ENCODE measurements at places on chromosomes 4 and X.

DNA sequence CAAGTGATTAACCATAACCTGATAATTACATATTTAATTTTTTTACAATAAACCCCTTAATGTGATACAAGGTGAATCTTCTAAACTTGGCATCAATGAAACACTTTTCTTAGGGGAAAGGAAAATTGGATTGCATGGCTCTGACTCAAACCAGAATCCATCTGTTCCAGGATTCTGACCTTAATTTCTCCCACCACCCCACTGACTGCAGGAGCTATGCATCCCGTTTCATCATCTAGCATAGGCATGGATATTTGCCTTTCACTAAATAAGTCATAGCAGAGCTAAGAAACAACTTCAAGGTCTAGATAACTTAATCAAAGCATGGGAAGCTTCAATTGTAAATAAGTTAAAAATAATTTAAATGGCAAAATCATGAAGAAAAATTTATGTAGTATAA is 156.3 kb downstream of the BTC start:
- H3K4me3 ChIP-seq = no peak overlapping the region
- H3K4me1 ChIP-seq = peaks cover 3% of the 10 kb centered on the region
- no peak for DNase-seq
- H3K27ac ChIP-seq = no peak overlapping the region

DNA sequence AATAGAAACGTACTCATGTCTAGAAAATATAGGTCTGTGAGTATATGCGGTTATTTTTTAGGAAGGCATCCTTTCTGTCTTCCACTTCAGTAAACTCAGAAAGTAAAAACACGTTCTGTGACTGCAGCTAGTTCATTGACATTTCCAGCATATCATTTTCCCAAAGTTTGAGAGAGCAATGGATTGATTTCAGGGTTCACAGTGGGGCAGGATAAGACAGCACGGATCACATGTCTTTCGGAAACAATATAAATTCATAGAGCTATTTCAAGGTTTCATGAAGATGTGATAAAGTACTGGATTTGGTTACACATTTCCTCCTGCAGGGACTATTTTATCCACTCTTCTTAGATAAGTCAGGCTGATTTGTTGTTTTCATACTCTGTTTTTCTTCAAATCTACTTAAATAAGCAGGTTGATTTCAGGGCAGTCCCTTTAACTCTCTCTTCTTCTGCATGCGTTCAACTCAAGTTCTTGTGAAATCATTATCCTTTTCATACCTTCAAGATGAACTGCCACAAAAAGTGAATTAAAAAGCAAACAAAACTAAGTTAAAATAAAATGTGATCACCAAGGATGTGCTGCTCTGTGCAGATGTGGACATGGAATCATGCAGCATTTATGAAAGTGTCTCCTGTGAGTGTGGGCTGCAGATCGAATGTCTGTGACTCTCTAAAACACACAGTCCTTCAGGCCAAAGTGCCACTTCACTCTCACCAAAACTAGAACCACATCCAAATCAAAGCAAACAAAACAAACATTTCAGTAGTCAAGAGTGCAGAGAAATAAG is 187.7 kb downstream of the UNC5C start:
- H3K4me3 ChIP-seq = no peak overlapping the region
- H3K27me3 ChIP-seq = no peaks in the 10 kb centered on the region
- no peak overlapping the region for H3K27ac ChIP-seq
- H3K36me3 ChIP-seq = no peaks in the 10 kb centered on the region
- no peak for DNase-seq
- no peaks in the 10 kb centered on the region for H3K4me1 ChIP-seq

GRCh38 chr4:86670756-86671155 is 76.6 kb downstream of the PTPN13 start:
- no peaks in the 10 kb centered on the region for H3K27me3 ChIP-seq
- H3K4me1 ChIP-seq = peaks cover 6% of the 10 kb centered on the region
- H3K27ac ChIP-seq = peak overlapping the region; percentile 42
- no peak for DNase-seq
- H3K36me3 ChIP-seq = no peaks in the 10 kb centered on the region

DNA sequence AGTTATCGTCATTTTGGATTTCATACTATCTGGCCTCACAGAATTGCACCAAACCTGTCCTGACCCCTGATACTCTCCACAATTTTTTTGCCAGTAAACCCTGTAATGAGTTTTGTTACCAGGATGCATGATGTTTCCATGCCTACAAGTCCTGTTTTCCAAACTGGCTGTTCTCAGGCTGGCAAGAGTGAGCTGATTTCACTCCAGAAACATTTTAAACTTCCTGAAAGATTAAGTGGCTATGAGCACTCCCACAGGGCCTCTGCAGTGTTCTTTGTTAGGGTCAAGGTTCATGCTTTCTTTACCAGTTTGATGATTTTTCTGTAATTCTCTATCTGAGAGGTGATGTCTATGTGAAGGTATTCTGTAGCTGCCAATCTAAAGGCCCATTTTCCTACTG is 31.7 kb upstream of the PDLIM3 start:
- H3K36me3 ChIP-seq = no peaks in the 10 kb centered on the region
- no peak for DNase-seq
- no peaks in the 10 kb centered on the region for H3K27me3 ChIP-seq
- no peak overlapping the region for H3K4me3 ChIP-seq
- peaks cover 25% of the 10 kb centered on the region for H3K4me1 ChIP-seq

DNA sequence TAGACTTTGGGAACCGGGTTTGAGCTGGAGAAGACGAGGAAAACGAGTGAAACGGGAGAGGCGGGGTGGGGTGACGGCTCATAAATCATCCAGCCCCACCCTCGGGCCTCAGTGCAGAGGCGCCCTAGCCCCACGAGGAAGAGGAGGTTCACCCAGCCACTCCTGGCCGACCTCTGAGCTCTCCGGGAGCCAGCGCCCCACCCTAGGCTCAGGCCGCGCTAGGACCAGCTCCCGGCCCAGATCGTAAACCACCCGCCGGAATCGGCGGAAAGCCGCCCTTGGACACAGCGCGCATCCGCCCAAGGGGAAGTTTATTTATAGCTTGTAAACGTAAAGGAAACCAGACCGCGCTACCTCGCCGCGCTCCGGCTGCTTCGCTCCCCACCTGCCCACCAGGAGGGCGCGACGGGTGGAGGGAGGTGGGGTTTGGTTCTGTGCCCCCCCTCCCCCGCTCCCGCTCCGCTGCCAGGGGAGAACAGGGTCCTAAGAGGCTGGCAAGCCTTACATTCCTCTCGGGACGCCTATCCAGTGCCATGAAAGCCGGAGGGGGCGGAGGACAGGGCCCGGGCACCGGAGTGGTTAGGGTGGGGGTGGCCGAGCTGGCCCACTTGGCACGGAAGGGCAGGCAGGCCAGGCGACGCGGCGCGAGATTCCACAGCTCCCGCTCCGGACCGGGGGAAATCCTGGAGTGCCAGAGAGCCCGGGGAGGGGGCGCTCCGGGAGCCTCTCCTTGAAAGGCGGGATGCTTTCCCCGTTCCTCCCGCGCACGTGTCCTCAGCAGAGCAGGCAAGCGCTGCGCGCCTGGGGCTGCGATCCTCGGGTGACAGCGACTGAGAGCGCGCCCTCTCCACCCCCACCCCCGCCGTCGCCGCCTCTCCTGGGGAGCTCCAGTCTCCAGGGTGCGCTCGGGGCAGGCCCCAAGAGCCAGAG is 84.2 kb downstream of the BCOR start:
- peak overlapping the region; percentile 54 for H3K4me3 ChIP-seq
- H3K27me3 ChIP-seq = peaks cover 3% of the 10 kb centered on the region
- DNase-seq = peak; percentile 79

DNA sequence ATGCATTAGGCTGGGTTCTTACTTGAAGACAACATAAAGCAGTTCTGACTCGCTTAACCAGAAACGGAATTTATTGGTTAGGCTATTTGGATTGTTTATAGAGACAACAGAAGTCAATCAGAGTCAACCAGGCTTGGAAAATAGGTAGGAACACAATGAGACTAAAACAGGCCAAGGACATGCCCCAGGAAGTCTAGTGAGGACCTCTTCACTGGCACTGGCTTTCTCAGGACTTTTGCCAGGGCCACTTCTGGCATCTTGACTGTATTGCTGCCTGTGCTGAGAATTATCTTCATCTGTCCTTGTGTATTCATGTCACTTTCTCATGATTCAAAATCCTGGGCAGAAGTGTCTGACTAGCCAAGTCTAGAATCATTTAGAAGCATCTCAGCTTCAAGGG is 19.6 kb downstream of the PGAM4 start:
- H3K4me1 ChIP-seq = no peaks in the 10 kb centered on the region
- H3K36me3 ChIP-seq = no peaks in the 10 kb centered on the region
- DNase-seq = no peak

DNA sequence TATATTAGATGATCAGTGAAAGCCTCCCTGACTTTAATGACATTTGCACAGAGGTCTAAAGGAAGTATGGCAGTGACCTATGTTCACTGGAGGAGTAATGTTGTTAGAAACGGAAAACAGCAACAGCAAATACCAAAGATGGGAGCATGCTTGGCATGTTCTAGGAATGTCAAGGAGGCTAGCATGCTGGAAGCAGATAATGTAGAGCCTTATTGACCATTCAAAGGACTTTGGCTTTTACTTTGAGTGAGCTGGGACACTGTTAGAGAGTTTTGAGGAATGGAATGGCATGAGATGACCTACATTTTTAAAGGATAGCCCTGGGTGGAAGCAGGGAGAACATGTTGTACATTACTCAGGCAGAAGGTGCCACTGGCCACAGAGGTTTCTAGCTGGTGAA is 6.0 kb downstream of the RPA4 start:
- H3K27ac ChIP-seq = no peak overlapping the region
- H3K36me3 ChIP-seq = peaks cover 2% of the 10 kb centered on the region
- H3K4me1 ChIP-seq = no peaks in the 10 kb centered on the region
- H3K27me3 ChIP-seq = no peaks in the 10 kb centered on the region
- DNase-seq = no peak
- H3K4me3 ChIP-seq = no peak overlapping the region

DNA sequence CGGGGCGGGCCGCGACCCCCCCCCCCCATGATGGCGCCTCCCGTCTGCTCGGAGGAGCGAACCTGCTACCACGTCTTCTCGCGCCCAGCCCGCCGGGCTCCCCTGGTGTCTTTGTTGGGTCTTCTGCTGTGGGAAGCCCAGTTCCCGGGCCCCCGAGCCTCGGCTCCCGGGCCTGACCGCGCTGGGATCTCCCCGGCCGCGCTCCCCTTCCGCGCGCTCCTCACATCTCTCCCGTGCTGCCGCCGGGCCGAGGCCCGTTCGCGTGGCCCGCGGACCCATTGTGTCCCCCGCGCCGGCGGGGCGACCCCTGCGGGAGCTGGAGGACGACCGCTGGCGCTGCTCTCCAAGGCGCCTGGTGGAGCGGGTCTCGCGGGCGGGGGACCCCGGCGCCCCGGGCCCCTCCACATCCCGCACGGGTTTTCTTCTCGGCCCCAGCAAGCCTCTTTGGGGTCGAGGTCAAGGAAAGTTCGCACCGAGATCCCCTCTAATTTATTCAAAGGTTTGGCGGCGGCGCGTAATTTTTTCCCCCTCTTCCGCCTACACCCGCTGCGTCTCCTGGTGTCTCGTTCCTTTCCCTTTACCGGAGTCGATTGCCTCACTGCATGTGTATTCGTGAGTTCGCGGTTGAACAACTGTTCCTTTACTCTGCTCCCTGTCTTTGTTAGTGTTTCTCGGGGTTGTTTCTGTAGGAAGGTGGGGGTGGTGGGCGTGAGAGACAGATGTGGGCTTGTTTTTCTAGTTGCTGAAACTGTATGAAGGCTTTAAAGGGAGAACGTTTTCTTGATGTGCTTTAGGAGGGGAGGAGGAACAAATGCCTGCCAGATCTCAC is 770 bp downstream of the SMAD1 start:
- H3K36me3 ChIP-seq = no peaks in the 10 kb centered on the region
- peak overlapping the region; percentile 96 for H3K4me3 ChIP-seq
- H3K27me3 ChIP-seq = no peaks in the 10 kb centered on the region
- peak overlapping the region; percentile 98 for H3K27ac ChIP-seq
- DNase-seq = peak; percentile 64

- peaks cover 5% of the 10 kb centered on the region for H3K4me1 ChIP-seq
- no peaks in the 10 kb centered on the region for H3K36me3 ChIP-seq
- H3K27me3 ChIP-seq = no peaks in the 10 kb centered on the region
- DNase-seq = no peak
- no peak overlapping the region for H3K27ac ChIP-seq
Measured at GRCh38 chrX:68059469-68059868, 373.8 kb downstream of the OPHN1 start.

DNA sequence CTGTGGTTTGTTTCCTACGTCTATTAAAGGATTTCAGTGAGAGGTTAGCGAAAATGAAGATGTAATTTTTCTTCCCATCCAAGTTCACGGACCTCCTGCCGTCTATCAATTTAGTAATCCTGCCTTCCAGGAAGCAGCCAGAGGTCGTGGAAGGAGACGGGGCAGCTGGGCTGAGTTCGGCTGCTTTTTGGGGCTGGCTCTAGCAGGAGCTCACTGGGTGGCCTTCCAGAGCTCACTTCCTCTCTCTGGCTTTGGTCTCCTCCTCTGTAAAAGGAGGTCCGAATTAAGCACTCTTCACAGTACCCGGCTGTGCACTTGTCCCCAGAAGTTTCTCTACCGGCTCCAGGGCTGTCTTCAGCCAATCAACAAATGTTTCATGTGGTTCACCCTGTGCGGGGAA is 295.4 kb downstream of the BCOR start:
- H3K4me1 ChIP-seq = no peaks in the 10 kb centered on the region
- H3K36me3 ChIP-seq = no peaks in the 10 kb centered on the region
- H3K27ac ChIP-seq = no peak overlapping the region
- no peaks in the 10 kb centered on the region for H3K27me3 ChIP-seq
- H3K4me3 ChIP-seq = no peak overlapping the region

DNA sequence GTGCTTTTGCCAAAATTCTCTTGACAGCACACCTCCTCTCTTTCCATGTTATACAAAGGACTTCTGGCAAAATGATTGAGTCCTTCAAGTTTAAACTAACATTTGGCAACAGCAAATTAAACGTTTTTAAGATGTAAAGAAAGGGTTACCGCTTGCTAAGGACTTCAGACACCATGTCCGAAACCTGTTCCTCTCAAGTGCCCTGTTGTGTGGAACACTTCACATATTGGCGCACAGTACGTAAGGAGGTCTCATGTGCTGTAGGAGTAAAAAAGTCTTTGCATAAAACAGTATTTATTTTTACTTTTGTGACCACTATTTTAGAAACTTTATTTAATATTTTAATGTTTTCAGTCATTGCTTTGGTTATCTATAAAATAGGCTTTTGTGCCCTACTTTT is 33.7 kb upstream of the HPRT1 start:
- no peak overlapping the region for H3K27ac ChIP-seq
- no peaks in the 10 kb centered on the region for H3K4me1 ChIP-seq
- H3K27me3 ChIP-seq = no peaks in the 10 kb centered on the region
- no peak for DNase-seq

DNA sequence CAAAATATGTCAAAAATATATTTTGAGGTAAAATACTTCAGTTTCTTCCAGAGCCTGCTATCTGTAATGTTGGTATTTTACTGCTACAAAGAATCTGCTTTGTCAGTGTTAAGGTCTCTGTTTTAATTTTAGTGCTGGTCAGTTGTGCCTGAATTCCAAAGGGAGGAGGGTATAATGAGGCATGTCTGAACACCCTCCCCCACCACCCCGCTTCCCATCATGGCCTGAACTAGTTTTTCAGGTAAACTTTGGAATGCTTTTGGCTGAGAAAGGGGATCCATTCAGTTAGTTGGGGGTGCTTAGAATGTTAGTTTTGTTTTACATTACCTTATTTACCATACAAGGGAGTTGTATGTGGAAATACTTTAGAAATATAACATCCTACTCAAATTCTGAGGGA is 158.5 kb downstream of the MID1IP1 start:
- DNase-seq = no peak
- H3K4me1 ChIP-seq = no peaks in the 10 kb centered on the region
- H3K4me3 ChIP-seq = no peak overlapping the region
- H3K27me3 ChIP-seq = no peaks in the 10 kb centered on the region
- no peak overlapping the region for H3K27ac ChIP-seq

GRCh38 chr4:125529071-125529470 is 214.3 kb downstream of the FAT4 start:
- no peaks in the 10 kb centered on the region for H3K36me3 ChIP-seq
- H3K4me3 ChIP-seq = no peak overlapping the region
- no peak overlapping the region for H3K27ac ChIP-seq
- H3K4me1 ChIP-seq = no peaks in the 10 kb centered on the region

All from suprapubic skin (tissue), 4 donors.